ENCODE measurements at places on chromosomes 3 and 15.

DNA sequence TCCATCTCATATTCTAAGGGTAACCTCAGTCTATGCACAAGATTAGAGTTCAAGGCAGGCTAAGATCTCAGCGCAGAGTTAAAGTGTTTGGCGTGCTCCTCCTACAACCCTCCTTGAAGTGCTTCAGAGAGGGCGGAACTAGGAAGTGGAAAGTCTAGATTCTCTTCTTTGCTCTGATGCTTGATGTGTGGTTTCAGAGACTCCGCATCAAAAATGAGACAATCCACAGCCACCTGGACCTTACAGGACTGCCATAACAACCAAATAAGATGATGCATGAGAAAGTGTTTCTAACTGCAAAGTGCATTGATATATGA, 161.3 kb upstream of the ATP11B start:
- DNase-seq = no peak

GRCh38 chr15:95598251-95598855, 732.1 kb upstream of the NR2F2 start:
- no peak for DNase-seq

- no peak for DNase-seq
These were observed 8.4 kb upstream of the NMB start for GRCh38 chr15:84666373-84666772.

DNA sequence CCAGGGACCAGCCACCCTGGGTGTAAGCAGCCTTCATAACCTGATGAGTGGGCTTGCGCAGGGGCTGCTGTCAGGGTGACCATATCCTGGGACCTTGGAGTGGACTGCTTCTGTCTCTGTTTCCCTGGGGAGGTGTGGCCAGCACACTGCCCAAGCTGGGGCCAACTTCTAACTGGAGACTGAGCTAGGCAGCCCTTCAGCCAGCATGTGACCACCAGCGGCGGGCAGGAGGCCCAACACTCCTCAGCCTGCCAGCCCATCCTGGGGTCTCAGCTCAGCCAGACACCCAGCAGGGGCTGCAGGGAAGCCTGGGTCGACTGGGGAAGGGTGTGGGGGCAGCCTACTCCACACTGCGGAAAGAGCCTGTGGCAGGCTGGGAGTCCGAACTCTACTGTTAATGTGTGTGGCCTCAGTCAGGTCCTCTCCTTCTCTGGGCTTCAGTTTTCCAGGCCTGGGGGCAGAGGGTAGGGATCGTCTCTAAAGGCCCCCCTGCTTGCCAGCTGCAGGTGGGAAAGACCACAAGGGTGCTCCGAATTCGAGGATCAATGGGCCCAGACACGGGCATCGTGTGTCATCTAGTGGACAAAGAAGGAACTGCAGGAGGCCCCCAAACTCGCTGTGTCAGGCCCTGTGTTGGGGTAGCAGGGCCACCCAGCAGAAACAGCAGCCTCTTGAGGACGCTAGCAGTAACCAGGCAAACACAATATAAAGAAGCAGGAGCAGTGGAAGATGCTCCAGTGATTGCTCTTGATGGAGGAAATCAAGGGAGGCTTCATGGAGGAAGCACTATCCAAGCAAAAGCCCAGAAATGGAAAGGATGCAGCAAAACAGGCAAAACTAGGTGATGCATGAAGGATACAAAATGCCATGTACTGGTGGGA, 2.0 kb upstream of the SEMA3G start:
- peak; percentile 76 for DNase-seq

- no peak for DNase-seq
These were observed 13.0 kb upstream of the DNAJC13 start for GRCh38 chr3:132404276-132404675.

DNA sequence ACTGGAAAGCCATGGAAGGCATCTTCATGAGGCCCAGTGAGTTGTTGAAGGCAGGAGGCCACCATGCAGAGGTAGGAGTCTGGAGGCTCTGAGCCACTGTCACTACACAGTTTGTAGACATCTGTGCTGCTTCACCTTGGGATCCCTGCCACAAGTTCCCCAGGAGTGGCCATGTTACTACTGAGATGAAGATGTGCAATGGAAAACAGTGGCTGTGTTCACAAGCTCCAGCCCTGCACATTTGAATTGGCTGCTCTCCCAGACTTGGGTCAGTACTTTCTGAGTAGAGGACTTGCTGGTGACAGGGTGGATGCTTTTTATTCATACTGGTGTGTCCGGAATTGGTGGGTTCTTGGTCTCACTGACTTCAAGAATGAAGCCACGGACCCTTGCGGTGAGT, 86.9 kb upstream of the C15orf39 start:
- no peak for DNase-seq

GRCh38 chr3:63980830-63981498, 42.3 kb downstream of the PSMD6 start:
- DNase-seq = no peak

DNA sequence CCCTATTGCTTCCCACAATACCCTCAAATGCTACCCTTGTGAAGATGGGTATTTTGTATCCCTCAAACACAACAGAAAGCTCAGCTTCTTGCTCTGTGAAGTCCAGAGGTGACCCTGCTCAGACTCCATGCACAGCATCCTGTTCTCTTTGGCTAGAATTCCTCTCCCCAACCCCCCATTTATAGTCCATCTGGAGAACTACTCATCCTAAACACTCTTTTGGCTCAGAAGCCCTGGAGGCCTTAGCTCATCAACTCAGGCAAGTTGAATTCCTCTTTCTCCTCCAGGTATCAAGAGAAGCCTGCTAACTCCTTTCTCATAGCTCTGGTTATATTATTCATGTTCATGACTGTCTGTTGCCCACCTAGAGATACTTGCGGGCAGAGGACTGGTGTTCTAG, 18.3 kb upstream of the GASK1A start:
- DNase-seq = no peak

DNA sequence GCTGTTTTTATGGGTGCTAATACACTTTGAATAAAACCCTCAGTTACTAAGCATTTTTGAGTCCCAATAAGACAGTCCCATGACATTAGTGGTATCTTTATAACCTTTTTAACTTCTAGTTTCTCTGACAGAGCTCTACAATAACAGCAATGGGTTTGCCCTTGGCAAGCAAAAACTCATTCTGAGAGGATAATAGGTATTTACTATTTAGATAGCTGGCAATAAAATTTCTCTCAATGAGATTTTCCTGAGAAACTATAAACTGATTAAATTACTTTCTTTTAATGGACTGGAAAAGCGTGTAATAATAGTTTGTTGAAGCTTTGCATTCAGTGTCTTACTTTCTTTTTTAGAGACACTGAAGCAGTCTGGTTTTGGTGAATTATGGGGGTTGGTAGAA, 168.0 kb upstream of the MLF1 start:
- no peak for DNase-seq

- no peak for DNase-seq
These were observed 56.9 kb upstream of the MEF2A start for GRCh38 chr15:99508852-99509251.

DNA sequence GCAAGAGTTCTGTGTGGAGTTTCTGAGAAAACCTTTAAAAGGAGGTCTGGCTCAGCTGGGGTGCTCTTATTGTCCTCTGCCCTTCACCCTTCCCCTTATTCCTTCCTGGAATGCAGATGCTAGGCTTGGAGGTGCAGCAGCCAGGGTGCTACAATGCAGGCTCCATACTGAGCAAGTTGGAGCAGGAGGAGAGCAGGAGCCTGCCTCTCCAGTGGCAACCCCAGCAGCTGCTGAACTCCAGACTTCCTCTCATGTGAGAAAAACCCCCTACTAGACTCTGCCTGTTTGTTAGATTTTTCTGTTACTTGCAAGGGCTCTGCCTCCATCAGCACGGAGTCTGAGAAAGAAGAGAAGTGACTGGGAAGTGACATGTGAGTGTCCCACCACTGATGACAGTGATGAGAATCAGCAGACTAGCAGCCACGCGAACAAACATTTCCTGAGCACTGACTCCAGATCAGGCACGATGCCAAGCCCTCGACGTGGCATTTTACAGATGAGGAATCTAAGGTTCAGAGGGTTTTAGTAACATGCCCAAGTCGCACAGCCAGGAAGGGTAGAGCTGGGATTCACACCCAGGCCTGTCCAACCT, 16.1 kb upstream of the RARRES1 start:
- DNase-seq = no peak

DNA sequence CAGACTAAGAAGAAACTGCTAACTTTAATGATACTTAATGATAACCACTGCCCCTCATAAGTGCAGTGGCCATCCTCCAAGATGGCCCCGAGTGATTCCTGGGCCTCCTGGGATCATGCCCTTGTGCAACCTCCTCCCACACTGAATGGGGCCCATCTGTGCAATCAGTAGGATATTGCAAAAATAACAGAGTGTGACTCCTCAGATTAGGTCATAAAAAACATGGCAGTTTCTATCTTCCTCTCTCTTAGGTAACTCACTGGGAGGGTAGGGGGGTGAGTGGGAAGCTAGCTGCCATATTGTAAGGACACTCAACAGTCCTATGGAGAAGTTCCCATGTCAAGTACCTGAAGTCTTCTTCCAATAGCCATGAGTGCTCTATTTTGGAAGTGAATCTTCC, 173.0 kb downstream of the SHQ1 start:
- DNase-seq = no peak

- no peak for DNase-seq
These were observed 55.1 kb upstream of the SPRED1 start for GRCh38 chr15:38197553-38197952.

DNA sequence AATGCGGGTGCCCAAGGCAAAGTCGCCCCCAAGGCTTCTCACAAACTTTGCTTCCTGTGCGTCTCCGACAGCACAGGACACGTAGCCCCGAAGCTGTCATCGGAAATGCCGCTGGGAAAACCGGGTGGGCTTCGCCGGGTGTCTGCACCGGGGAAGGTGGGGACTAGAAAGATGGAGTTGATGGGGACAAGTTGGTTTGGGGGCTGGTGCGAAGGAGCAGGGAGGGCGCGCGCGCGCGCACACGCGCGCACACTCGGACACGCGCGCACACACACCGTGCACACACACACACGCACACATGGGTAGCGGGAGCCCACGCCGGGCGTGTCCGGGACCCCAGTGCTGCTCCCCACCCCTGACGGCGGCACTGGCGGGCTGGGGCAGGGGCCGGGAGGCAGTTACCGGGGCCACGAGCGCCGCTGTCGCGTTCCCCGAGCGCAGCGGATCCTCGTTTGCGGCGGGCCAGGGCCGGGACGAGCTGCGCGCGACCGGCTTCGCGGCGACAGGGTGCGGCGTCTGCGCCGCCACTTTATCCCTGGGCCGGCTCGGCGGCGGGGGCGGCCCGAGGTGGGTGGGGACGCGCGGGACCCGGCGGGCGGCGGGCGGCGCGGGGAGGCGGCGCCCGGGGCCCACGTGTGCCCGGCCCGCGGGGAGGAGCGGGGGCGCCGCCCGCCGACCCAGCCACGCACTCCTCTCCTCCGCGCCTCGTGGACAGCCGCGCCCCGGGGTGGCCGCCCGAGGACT, 539 bp upstream of the MGLL start:
- DNase-seq = no peak

DNA sequence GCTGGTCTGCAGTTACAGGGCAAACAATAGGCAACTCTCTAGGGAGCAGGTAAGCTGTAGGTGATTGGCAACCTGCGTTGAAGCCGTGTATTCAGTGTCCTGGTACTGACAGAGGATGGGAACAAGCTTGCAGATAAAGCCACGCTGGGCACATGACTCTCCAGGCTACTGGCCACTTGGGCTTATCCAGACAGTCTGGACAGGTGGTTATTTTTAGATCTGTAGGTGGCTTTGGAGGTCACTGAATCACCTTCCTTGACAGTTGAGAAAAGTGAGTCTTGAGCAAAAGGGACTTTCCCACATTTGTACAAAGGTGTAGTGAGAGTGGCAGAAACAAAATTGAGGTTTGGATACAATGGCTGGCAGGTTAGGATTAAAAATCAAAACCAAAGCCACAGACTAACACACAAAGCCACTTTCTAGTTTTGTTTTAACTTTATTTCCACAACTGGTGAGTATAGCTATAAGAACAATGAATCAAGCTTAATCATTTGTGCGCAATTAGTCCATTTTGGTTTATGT, 22.3 kb upstream of the IL1RAP start:
- DNase-seq = peak; percentile 21

DNA sequence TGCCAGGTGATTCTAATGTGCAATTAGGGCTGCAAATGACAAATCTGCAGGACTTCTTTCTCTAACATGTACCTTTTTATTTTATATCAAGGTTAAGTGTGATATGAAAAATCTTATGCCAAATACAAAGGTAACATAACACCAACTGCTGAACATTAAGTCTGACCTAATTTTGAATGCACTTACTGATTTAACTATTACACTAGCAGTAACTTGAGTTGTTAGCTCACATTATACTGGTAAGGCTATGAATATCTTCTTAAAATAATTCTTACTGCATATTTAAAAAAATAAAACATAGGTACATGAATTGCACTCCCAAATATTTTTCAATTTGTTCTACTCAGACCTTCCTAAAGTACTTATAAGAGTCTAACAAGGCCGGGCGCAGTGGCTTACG, 259.2 kb downstream of the CD47 start:
- no peak for DNase-seq

DNA sequence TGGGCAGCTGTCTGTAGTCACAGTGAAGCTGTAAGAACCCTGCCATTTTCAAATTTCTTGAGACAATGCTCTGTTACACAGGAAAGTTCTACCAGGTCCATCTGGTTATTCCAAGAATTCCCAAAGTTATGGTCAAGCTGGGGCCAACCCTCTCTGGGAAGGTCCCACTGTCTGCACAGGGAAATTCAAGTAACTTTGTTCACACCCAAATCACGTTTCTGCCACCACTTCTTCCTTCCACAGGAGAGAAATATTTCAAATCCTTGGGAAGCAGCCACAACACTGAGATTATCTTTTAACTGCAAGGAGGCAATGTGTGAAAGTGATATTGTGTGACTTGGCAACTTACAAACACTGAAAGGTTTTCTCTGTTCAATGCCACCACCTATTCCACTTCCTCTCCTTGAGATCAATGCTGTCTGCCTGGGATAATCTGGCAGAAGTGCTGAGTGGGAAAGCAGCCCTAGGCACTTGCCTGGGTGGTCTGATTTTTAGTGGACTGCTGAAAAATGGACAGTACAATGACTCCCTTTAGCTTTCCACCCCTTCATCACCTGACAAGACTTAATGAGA, 5.6 kb downstream of the SCAMP2 start:
- DNase-seq = no peak

DNA sequence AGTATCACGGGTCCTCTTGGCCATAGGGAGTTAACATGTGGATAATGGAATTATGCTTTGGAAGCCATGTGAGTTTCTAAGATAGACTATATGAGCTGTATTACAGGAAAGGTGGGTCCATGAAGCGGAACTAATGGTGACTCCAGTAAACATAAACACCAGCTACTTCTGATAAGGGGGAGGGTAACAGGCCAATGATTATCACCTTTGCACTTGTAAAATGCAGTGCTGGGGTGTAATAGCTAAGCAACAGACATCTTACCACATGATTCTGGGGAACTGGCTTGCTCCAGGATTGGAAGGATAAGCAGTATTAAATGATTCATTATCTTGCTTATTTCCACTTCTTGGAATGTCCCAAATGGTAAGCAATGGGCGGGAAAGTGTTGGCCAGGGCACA, 61.4 kb upstream of the CD47 start:
- DNase-seq = no peak

DNA sequence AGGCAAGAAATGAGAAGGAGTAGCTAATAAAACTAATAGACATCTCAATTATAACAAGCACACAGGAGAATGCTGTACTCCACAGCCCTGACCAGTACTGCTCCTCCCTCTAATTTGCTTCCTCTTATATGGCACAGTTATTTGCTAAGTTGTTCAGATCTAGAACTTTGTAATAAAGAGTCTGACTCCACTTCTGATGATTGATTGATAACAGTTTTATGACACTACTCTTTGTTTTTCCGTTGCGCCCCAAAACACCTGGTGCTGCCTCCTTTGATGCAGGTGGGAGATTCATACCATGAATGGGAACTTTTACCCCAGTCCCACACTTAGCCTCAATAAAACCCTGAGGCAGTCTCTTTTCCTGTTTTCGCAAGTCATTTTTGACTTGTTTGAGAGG, 777.7 kb downstream of the GBE1 start:
- no peak for DNase-seq

Measured in stimulated activated CD4-positive, alpha-beta T cell treated with anti-CD3 and anti-CD28 coated beads, Interleukin-2, amount 100 ng/mL, for 24 hours (primary cell).